Fibroblast of the conjunctiva (primary cell): ENCODE measurements at places on chromosomes 5 and 9.

DNA sequence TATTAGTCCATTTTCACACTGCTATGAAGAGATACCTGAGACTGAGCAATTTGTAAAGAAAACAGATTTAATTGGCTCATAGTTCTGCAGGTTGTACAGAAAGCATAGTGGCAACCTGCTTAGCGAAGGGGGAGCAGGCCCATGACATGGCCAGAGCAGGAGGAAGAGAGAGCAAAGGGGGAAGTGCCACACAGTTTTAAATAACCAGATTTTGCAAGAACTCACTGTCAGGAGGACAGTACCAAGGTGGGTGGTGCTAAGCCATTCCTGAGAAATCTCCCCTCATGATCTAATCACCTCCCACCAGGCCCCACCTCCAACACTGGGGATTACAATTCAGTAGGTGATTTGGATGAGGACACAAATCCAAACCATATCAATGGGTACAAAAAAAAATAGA lies 16.8 kb upstream of the PCSK5 start:
- no peak for DNase-seq

- DNase-seq: no peak
Measured at GRCh38 chr5:174727794-174728680, 3.7 kb downstream of the MSX2 start.

- no peak for DNase-seq
Measured at GRCh38 chr5:84614906-84615305, 230.2 kb upstream of the EDIL3 start.

DNA sequence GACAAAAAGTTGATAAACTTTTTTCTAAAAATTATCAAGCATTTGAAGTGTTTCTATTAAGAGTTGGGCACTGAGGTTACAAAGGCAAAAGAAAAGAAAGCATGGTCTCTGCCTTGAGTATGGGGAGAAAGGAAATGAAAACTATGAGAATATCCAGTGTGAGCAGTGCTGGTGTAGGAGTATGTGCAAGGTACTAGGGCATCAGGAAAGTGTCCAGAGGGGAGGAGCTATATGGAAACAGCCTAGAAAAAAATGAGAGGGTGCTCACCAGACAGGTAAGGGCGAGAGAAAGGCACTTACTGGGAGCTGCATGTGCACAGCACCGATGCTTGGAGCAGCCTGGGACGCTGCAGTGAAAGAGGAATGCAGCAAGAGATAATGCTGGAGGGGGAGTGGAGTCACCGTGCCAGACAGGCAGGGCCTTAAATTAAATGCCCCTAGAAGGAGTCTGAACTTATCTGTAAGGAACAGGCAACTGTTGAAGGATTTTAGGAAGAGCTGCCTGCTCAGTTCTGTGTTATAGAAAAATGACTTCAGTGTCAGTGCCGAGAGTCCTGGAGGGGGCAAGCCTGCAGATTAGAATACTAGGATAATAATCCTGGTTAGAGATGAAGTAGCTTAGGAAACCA lies 14.0 kb downstream of the MCC start:
- DNase-seq: no peak

DNA sequence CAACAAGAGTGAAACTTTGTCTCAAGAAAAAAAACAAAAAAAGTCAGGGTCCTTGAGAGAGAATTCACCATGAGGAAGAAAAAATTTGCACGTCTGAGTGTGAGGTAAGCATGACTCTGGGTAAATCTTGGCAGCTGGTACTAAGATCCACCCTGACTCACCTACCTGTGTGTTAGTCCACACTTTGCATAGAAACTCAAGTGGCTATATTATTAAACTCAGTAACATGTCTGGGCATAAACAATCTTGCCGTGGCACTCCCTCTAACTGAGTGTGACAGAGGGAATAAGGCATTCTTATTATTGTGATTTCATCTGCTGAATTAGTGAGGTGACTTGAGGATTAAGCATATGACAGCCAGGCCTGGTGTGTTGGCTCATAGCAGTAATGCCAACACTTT lies 259.4 kb upstream of the VLDLR start:
- no peak for DNase-seq

- DNase-seq: peak; percentile 27
Measured at GRCh38 chr5:142587354-142587965, 98.4 kb downstream of the FGF1 start.

DNA sequence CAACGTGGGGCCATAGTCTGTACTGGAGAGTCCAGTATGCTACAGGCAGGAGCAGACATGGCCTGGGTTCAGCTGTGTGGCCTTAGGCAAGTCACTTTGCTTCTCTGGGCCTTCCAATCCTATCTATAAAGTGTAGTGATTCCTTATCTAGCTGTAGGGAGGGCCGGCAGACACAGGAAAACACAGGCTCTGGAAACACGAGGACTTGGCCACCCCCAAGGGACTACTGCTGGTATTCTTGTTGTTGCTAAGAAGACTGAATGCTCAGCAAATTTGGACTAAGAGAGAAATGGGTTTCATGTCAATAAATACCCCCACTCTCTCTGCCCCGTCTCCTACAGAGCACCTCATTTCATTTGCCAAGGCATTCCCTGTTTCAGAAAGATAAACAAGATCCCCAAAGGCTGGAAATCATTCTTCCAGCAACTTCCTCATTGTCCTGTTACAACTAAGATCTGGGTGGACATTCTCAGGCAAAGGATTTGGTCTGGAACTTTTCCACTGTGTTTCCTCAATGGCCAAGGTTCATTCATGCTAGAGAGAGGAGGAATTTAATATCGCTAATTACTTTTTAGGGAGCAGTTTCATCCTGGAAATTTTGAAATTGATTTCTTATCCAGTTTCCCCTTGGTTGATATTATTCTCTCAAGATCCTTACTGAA lies 105.8 kb downstream of the GABBR2 start:
- no peak for DNase-seq

GRCh38 chr5:178483620-178484019 lies 106.6 kb downstream of the COL23A1 start:
- DNase-seq: no peak
